ENCODE measurements at places on chromosomes 7 and 10.

- no peak for DNase-seq
Measured at GRCh38 chr7:128385988-128386925, 23.5 kb downstream of the IMPDH1 start.

GRCh38 chr7:845091-845490 is 12.8 kb downstream of the SUN1 start:
- DNase-seq: no peak

GRCh38 chr7:44162179-44162578 is 21.0 kb upstream of the MYL7 start:
- DNase-seq: no peak

DNA sequence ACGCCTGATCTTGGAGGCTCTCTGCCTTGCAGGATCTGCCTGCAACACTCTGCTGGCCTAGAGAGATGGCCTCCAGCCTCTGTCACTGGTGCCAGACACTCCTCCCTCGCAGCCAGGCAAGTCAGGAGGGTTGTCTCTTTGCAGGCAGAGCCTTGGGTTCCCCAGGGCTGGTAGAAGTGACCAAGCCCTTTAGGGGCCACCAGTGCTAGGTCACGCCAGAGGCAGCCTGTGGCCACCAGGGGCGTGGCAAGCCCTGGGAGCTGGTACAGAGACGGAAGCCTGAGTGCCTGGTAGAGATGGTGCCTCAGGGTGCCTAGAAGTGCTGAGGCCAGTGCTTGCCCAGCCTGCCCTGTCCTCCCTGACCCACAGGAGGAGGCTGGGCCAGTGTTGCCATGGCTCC is 9.1 kb downstream of the ADCYAP1R1 start:
- no peak for DNase-seq

DNA sequence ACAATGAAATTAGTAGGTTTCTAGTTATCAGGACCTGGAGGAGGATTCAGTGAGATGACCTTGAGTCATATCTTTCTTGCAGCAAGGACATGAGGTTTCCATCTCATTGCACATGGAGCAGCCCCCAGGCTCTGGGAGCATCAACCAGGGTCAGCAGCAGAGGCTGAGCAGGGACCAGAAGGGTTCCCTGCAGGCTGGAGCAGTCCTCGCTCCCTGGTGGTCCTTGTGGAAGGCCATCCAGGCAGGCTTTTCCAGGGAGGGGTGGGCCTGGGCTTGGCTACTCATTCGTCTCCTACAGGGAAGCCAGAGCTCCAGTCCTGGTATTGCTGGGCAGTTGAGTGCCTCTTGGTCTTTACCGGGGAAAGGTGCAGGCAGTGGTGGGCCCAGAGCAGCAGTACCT is 587.5 kb downstream of the GLRX3 start:
- DNase-seq: no peak

DNA sequence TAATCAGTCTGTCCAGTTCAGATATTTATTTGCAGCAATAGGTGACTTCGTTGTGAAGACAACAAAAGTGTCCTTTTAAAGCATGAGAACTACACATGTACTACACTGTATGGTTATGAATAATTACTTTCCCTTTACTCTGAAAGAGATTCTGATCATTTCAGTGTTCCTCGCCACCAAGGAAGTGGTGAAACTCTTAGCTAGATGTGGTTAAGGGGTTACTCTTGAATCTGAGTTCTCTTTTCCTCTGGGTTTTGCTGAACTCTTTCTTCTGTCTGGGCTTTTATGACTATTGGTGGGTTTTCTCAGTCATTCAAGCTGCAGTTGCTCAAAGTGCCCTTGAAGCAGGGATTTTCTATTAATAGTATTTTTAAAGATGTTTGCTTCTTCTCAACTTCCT is 127.9 kb upstream of the SEM1 start:
- DNase-seq: no peak

DNA sequence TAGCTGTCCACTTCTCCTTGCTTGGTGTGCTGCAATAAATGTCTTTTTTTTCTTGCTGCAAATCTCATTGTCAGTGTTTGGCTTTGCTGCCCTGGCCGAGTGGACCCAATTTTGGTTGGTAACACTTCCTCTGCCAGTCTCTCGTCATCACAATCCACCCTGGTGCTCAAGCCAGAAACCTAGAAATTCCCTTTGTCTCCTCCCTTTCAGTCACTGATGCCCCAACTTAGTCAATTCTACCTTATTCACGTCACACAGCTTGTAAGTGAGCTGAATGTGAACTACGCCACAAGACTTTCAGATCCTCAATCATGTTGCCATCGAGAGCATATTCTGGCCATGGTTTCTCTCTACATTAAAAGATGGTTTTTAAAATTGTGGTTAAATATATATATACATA is 13.0 kb upstream of the FRA10AC1 start:
- DNase-seq: no peak

- DNase-seq: peak; percentile 27
Measured at GRCh38 chr10:91251430-91252056, 31.1 kb downstream of the PCGF5 start.

GRCh38 chr10:52436664-52437063 is 122.6 kb downstream of the DKK1 start:
- no peak for DNase-seq

DNA sequence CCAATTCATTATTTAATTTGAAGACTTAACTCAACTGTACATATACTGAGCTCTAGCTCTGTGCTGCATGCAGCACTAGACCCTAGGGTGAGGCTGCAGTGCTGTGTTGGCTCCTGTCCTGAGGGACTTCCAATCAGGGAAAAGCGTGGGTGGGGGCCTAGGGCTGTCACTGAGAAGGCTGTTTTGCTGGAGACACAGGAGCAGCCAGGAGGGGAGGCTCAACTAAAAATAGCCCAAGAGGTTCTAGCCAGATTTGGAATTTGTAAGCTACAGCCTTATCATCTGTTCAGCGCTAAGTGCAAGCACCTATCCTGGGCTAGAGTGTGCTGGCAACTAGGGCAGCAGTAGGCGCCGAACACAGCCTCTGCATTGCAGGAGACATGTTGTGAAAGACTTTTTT is 121.1 kb downstream of the VWC2 start:
- DNase-seq: no peak

GRCh38 chr10:101780818-101781654 is 2.2 kb downstream of the NPM3 start:
- peak; percentile 39 for DNase-seq

GRCh38 chr7:157248659-157249058 is 88.1 kb upstream of the DNAJB6 start:
- no peak for DNase-seq

DNA sequence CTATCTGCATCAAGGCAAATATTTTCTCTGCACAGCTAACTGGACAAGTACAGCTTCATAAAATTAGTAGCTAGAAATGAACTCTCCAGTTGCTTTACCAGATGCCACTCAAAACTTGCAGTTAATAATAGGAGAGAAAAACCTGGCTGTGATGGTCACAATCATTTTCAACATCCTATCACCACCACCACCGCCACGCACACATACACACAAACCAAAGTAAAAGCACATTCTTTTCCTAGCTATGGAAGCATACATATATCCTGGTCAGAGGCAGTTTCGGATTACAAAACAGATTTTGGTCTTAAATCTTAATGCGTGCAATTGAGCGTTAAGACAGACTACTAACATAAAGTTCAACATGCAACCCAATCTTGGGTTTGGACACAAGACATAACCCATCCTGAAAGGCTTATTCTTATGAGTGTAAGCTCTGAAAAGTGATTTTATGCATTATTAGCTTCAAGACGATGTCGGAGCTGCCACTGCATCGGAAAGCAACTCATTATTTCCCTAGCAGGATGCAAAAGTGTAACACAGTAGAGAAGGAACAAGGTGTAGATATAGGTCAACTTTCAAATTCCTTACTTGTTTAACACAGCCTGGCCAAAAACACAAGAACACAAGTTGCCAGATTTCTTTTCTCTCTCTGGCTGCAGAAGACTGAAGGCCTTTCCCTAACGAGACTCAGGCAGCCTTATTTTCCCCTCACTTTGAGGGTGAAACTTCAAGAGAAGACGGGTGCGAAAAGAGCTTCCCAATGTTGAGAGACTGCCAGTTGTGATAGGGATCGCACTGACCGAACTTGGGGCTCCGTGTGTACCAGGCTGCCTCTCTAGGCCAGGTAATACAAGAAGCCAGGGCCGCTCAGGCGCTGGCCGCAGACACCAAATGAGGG is 1.2 kb downstream of the CACUL1 start:
- no peak for DNase-seq

- no peak for DNase-seq
Measured at GRCh38 chr7:39259391-39260003, 281.8 kb downstream of the POU6F2 start.

GRCh38 chr10:85407088-85407487 is 959.5 kb downstream of the GRID1 start:
- DNase-seq: no peak

- peak; percentile 70 for DNase-seq
Measured at GRCh38 chr10:22655312-22655981, 58.9 kb downstream of the PIP4K2A start.

GRCh38 chr10:33064706-33065105 is 106.7 kb upstream of the ITGB1 start:
- DNase-seq: no peak

GRCh38 chr10:51468424-51468823 is 231.0 kb downstream of the CSTF2T start:
- no peak for DNase-seq

GRCh38 chr7:131363719-131364118 is 36.0 kb downstream of the MKLN1 start:
- DNase-seq: no peak

- no peak for DNase-seq
Measured at GRCh38 chr7:158267742-158268435, 319.7 kb downstream of the PTPRN2 start.

DNA sequence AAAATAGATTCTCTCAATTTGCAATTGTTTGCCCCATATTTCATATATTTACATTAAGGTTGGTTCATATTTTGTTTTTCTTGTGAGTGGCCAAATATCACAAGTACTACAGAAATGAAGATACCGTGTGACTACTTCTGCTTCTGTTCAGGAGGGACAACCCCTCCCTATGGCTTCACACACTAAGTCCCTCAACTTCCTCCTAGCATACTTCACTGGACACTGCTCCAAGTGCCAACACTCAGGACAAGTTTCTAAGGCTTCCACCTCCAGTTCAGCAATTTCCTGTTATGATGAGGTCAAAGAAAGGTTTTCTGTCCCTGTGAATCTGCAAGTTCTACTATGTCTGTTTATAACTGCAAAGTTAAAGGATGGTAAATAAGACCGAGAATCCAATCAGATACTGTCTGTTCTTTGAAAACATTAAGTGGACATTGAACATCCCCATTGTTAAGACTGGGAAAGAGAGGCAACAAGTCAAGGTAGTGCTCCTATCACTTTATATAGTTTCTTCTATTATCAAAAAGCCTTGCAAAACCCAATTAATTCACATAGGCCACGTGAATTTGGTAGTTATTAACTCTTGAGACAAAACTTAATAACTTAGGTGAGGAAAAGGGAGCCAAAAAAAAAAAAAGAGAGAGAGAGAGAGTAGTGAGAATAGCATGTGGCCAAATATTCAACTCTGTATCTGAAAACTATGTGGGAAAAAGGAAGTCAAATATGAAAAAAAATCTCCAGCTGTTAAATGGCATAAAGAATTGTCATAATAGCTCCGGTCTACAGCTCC is 81.3 kb upstream of the DKK1 start:
- peak; percentile 15 for DNase-seq
